ENCODE measurements at places on chromosomes 6 and 20.

DNA sequence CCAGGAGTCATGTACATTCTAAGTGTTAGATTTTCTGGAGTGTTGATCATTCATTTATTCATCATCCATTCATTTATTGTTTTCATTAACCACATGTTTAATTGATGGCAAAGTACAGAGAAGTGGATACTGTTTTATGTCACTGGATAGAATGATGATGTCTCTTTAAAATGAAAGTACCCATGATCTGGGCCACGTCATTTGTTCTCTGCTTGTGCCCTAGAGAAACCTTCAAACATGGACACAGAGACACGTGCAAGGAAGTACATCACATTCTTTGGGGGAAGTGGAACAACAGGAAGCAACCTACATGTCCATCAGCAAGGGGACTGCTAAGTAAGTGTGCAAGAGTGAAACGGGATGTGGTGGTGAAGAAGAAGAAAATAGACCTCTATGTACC is 75.8 kb upstream of the TSHZ2 start:
- no peak for DNase-seq

DNA sequence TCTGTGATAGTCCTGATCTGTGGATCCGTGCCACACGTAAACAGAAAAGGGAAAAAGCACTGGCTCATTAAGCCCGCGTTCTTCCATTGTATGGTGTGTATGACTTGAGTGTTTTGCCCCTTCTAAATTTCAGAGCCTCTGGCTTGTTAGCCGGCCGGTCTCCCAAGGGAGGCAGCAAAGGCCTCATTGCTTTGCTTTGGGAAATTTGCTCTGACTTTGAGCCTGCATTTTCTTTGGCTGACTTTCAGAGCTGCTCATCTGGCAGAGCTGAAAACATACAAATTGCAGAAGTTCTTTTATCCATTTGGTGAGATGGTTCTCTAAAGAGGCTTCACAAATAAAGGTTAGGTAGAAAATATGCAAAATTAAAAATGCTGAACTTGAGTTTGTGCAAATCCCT is 123.0 kb downstream of the UTRN start:
- DNase-seq, result no peak

DNA sequence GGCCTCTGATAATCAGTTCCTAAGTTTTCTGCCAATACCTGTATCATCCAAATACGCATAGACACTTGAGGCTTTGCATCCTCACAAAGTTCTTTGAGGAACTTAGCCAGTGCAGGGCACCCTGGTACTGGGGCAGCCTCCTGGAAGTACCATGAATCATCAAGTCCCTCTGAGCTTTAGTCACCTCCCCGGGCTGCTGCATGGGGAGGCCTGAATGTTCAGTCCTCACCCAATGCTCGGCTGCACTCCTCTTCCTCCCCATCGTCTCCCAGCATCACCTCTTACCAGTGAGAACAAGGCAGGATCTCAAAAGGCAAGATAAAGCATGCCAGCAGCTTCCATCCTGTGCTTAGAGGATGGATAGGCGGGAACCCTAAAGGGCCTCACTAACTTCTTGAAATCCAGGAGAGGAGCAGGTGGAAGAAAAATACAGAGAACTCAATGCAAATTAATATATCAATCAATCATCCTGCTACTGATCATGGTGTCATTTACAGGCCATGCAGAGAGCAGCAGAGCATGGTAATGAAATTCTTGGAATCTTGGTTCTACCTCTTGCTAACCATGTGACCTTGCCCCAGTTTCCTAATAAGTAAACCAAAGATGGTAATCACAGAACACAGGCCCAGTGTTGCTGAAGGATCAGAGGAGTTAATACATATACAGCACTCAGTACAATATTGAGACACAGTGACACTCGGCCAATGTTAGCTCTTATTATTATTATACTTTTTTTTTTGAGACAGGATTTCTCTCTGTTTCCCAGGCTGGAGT is 4.7 kb upstream of the CCN6 start:
- no peak for DNase-seq

DNA sequence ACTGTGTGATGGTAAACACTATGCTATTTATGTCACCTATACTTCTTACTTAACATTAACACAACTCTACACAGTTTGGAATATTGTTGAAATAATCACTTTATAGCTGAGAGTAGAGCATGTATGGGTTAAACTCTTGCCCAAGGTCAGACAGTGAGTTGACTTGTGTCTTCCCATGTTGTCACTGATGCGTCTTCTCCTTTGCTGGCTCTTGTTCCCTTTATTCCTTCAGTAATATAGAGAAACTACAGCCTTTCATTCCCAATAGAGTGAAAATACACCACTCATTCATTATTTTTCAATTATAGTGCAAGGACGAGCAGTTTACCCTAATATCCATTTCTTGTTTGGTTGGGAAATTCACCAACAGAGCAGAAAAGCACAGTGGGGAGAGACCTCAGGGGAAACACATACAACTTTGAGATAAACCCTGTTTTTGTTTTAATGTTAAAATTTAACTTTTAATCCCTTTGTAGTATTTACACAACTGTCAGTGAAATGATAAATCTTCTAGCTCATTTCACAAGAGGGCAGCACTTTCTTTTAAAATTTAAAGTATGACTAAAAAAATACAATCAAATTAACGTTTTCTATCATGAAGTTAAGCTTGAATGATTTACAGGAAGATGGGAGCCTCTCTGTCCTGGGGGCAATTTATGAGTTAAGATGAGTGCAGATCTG is 363.0 kb downstream of the UTRN start:
- no peak for DNase-seq

GRCh38 chr20:21028436-21028835 is 77.7 kb downstream of the LINC00237 start:
- no peak for DNase-seq

GRCh38 chr20:18904192-18904591 is 90.6 kb downstream of the SCP2D1 start:
- DNase-seq, result no peak

DNA sequence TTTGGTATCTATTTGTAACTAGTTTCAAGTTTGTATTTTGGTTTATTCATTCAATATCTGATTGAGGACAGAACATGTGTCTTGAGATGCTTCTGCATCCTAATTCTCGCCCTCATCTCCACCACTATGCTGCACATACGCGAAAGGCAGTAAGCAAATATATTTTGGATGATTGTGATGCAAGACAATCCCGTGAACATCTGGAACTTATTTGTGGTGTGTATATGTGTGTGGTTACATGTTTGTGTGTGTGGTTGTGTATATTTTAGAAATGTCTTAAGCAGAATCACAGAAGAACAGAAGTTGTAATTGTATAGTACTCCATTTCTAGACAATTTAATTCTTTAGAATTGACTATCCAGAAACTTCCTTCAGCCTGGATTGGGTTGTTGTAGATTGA is 35.1 kb upstream of the RNF144B start:
- DNase-seq, result no peak
